ENCODE measurements at places on chromosomes 6 and 20. TPM values are rescaled to one million over a fixed set of nuclear protein-coding genes. Genes with fewer than 3 reads are reported as not detected.

DNA sequence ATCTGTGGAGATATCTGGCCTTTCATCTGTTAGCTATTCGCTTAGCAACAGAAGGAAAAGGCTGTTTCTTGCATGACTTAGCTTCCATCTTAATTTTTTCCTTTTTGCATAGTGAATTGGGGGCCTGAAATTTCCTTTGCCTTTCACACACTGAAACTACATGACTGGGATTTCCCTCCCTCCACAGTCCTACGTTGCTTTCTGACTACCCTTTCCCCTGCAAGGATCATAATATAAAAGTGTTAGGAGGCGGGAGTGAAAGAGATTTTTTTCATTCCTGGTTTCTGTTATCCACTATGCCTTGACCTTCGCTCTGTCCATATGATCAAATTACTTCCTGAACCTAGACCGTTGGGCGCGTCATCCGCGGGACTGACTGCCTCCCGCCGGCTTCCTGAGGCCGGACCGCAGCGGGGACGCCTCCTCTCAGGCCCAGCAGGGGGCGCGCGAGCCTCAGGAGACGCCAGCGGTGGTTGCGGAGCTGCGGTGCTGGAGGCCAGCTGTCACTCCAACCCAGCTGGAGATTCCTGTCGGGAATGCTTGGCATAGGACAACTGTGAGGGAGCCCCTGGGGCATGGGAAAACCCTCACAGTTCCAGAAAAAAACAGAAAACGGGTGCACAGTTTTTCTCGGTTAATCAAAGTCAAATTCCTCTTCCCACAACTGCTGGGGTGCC lies 55.6 kb downstream of the MEP1A start:
- DNase-seq: peak; percentile 82

DNA sequence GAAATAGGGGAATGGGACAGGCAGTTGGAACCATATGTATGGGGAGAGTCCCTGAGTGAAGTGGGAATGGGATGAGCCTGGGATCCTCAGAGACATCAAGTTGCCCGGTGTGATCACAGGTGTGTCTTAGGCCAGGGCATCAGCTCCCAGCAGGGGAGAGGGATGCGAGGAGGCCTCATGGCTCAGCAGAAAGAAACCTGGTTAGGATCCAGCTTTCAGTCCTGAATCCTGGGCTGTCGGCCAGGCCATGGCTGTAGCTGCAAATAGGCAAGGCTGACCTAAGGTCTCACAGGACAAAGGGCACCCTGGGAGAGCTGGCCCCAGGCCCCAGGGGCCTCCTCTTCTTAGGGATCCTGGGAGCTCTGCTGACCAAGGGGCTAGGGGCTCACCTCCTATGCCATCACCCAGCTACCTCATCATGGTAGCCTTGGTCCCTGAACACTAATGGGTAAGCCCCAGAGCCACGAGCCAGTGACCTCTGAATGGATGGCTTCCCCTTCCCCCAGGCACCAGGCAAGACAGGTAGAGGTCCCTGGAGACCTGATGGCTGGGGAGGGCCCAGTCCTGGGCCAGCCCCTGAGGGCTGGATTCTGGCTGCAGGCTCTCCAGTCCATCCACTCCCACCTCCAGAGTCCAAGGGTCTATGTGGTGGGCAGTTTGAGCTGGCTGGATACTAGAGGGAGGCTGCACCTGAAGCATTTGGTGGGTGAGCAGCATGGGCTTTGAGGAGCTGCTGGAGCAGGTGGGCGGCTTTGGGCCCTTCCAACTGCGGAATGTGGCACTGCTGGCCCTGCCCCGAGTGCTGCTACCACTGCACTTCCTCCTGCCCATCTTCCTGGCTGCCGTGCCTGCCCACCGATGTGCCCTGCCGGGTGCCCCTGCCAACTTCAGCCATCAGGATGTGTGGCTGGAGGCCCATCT lies at the start of gene SLC22A7:
SLC22A7 (plus strand) TSS at position 617 of the 921 bp plus-strand sequence; CDS start at position 716, 99 bp downstream.
- no peak for DNase-seq

- DNase-seq: no peak
Measured at GRCh38 chr6:144467172-144467762, 182.1 kb downstream of the UTRN start.

FOXS1 gene
- not detected for total RNA-seq

MLIP gene
- total RNA-seq: not detected
